Upper lobe of left lung (tissue), 6 donors: ENCODE measurements at places on chromosomes 5 and 9.

DNA sequence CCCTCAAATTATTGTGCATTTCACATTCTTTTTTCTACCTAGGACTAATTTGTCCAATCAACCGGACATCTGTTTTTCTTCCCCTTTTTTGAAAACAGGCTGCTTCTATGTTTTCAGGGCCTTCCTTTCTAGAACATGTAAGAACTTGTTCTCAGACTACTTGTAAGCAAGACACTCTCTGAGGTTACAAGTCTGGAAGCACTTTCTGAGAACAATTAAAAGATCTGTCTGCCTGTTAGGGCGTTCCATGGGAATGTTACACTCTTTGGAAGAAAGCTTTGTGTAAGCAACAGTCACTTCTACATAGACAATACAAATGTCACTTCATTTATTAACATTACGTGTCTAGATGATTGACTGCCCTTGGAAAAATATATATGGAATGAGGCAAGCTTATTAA lies 50.9 kb upstream of the HSPB3 start:
- no peaks in the 10 kb centered on the region for H3K36me3 ChIP-seq
- H3K4me1 ChIP-seq: no peaks in the 10 kb centered on the region
- no peak overlapping the region for H3K4me3 ChIP-seq
- no peak for DNase-seq

- DNase-seq: no peak
- no peaks in the 10 kb centered on the region for H3K36me3 ChIP-seq
- no peaks in the 10 kb centered on the region for H3K27me3 ChIP-seq
- H3K4me1 ChIP-seq: no peaks in the 10 kb centered on the region
These were observed 58.1 kb downstream of the TLE1 start for GRCh38 chr9:81631218-81631745.

- H3K27ac ChIP-seq: no peak overlapping the region
- DNase-seq: no peak
- H3K4me3 ChIP-seq: no peak overlapping the region
- no peaks in the 10 kb centered on the region for H3K36me3 ChIP-seq
These were observed 38.9 kb upstream of the UGCG start for GRCh38 chr9:111857555-111858211.

DNA sequence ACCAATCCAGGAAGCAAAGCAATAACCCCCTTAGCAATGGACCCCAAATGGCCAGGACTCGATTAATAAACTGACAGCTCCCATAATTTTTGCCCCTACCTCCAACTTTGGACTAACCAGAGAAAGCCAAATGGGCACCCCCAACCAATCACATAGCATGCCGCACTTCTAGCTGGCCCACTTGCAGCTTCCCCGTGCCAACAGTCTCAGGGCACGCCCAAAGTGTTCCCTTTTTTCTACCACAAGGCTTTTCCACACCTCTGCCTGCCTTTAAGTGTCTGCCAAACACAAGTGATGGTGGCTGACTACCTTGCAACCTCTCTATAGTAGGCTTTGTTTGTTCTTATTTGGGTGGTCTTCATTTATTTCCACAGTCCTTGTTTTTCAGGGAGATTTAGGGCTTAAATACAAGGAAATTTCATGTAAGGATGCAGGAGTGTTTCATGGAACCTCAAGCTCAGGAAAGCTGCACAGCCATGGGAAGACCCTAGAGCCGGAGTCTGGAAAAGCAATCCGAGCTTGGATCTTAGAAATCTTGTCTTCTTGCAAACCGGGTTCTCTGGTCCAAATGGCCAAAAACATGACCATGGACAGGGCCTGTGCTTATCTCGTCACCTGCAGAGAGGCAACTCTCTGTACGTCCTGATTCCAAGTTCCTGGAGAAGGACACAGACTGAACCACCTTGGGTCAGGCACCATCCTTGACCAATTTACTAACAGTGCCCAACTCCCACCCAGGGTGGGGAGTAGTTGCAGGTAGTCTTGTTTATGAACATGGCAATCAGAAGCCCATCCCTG lies 89.2 kb downstream of the THBS4 start:
- H3K4me3 ChIP-seq: no peak overlapping the region
- H3K27ac ChIP-seq: no peak overlapping the region
- no peaks in the 10 kb centered on the region for H3K27me3 ChIP-seq
- peaks cover 3% of the 10 kb centered on the region for H3K4me1 ChIP-seq

GRCh38 chr5:169411786-169412430 lies 111.0 kb upstream of the SLIT3 start:
- H3K36me3 ChIP-seq: no peaks in the 10 kb centered on the region
- no peak overlapping the region for H3K27ac ChIP-seq
- no peaks in the 10 kb centered on the region for H3K4me1 ChIP-seq
- DNase-seq: no peak
- no peak overlapping the region for H3K4me3 ChIP-seq

DNA sequence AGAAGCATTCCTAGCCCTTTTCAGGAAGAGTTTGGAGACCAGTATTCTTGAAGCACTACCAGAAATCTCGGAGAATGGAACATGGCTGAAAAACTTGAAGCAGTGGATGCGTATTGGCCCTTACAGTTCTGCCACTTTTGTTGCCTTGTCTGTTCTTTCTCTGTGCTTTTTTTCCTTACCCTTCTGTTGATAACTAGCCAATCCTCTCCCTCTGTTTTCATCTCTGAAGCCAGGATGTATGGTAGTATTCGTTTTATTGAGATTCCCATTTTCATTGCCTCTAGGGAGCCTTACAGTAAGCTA lies 564 bp upstream of the CCNH start:
- H3K27ac ChIP-seq: peak overlapping the region; percentile 99
- DNase-seq: no peak
- no peak overlapping the region for H3K4me3 ChIP-seq
- peaks cover 22% of the 10 kb centered on the region for H3K36me3 ChIP-seq
- H3K4me1 ChIP-seq: peaks cover 15% of the 10 kb centered on the region

DNA sequence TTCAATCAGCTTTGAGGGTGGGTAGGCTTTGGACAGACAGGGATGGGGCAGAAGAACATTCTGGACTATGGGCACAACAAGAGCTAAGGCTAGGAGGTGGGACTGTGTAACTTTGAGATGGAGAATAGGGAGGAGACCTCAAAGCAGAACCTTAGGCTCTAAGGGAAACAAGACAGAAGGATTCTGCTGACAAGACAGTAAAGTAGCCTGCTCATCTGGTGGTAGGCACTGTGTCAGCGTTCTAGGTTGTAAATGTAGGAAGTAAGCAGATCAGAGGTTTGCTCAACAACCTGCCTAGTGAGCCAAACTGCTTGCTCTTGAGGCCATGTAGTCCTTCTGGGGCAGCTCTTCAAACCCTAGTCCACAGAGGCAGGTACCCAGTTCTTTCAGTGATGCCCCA lies 15.0 kb upstream of the IL12B start:
- H3K4me3 ChIP-seq: no peak overlapping the region
- DNase-seq: no peak
- H3K36me3 ChIP-seq: no peaks in the 10 kb centered on the region
- no peaks in the 10 kb centered on the region for H3K27me3 ChIP-seq
- peaks cover 13% of the 10 kb centered on the region for H3K4me1 ChIP-seq

DNA sequence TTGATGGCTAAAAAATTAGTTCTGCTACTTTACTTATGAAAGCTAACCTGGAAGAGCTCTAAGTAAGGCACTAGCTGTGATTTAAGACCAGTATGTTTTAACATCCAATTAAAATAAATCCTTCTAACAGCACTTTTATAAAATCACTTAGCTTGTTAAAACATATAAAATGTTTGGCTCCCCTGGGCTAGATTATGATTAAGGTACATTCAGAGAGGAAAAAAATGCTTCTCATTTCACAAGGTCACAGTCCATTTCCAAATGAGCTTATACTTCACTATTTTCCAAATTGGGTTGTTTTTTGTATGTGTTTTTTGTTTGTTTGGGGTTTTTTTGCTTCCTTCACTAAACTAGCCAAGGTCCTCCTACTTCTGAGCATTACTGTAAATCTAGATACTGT lies 875.0 kb upstream of the DMAC1 start:
- no peaks in the 10 kb centered on the region for H3K4me1 ChIP-seq
- no peak overlapping the region for H3K27ac ChIP-seq
- H3K4me3 ChIP-seq: no peak overlapping the region
- H3K27me3 ChIP-seq: no peaks in the 10 kb centered on the region
- no peak for DNase-seq
- H3K36me3 ChIP-seq: no peaks in the 10 kb centered on the region

DNA sequence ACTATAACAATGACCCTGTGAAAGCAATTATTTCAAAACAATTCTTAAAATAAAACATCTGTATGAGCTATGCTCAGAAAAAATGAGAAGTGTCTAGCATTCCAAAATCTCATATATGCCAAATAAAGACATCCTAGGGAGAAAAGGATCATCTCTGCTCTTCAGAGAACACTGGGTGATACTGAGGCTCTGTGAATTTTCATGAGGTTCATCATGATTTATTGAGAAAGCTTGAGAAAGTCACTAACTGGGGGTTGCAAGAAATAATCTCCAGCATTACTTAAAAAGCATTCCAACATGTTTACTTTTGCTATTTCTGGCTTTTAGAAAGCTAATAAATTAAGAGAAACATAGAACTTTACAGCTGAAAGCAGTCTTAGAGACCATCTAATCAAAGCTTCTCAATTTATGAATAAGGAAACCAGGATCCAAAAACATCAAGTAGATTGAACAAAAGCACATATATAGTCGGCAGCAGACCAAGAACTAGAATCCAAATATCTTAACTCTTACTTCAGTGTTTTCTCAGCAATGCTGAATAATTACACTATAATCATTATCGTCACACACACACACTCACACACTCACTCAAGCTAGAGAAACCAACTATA lies 372.8 kb downstream of the NR2F1-AS1 start:
- H3K4me3 ChIP-seq: no peak overlapping the region
- no peaks in the 10 kb centered on the region for H3K36me3 ChIP-seq
- no peaks in the 10 kb centered on the region for H3K27me3 ChIP-seq
- H3K27ac ChIP-seq: no peak overlapping the region
- no peaks in the 10 kb centered on the region for H3K4me1 ChIP-seq

GRCh38 chr9:27990524-27990923 lies 417.2 kb upstream of the C9orf72 start:
- H3K4me1 ChIP-seq: no peaks in the 10 kb centered on the region
- DNase-seq: no peak
- no peaks in the 10 kb centered on the region for H3K36me3 ChIP-seq
- H3K27ac ChIP-seq: no peak overlapping the region

GRCh38 chr5:179862296-179862695 lies 3.7 kb upstream of the MRNIP start:
- no peaks in the 10 kb centered on the region for H3K27me3 ChIP-seq
- no peak overlapping the region for H3K4me3 ChIP-seq
- no peak overlapping the region for H3K27ac ChIP-seq
- DNase-seq: no peak
- H3K36me3 ChIP-seq: no peaks in the 10 kb centered on the region

GRCh38 chr9:35736201-35736633 lies 3.8 kb downstream of the CREB3 start:
- H3K4me1 ChIP-seq: peaks cover 10% of the 10 kb centered on the region
- no peak for DNase-seq
- H3K4me3 ChIP-seq: no peak overlapping the region
- H3K27me3 ChIP-seq: no peaks in the 10 kb centered on the region
- peaks cover 70% of the 10 kb centered on the region for H3K36me3 ChIP-seq

DNA sequence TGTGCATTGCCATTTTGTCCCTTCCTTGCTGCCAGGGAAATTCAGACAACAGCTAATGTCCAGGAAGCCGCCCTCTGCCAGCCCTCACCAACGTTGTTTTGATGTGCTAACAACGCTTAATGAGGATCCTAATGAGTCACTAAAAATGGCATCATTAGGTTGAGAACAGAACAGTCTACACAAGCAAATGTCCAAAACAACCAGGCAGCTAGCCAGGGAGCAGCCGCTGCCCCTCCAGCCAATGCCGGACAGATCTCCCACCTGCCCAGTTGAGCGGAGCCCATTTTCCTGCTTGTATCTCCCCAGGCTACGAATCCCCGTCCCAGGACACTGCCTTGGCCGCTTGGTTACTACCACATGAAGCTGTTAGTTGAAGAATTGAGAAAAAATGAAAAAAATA lies 40.4 kb upstream of the UNC5A start:
- H3K4me1 ChIP-seq: no peaks in the 10 kb centered on the region
- H3K36me3 ChIP-seq: no peaks in the 10 kb centered on the region
- H3K27ac ChIP-seq: no peak overlapping the region
- no peak overlapping the region for H3K4me3 ChIP-seq

DNA sequence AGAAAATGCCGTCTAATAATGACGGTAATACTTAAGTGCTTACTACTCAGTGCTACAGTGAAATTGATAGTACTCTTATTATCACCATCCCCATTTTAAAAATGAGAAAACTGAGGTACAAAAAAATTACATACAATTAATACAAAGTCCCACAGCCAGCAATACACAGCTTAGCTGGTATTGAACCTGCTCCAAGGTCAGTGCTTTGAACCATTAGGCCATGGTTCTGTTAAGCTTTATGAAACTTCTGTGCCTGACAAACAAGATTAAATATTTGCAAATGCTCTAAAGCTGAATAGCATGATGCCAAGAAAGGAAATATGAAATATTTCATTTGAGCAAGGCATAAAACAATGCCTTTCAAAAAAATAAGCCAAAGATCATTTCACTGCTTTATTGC lies 357.2 kb downstream of the ARRDC3 start:
- no peaks in the 10 kb centered on the region for H3K27me3 ChIP-seq
- no peaks in the 10 kb centered on the region for H3K36me3 ChIP-seq
- peaks cover 19% of the 10 kb centered on the region for H3K4me1 ChIP-seq
- no peak overlapping the region for H3K4me3 ChIP-seq

GRCh38 chr9:130943221-130943620 lies 4.2 kb upstream of the FIBCD1 start:
- no peak overlapping the region for H3K27ac ChIP-seq
- H3K36me3 ChIP-seq: no peaks in the 10 kb centered on the region
- no peak for DNase-seq
- H3K4me1 ChIP-seq: peaks cover 23% of the 10 kb centered on the region
- H3K4me3 ChIP-seq: no peak overlapping the region
- peaks cover 27% of the 10 kb centered on the region for H3K27me3 ChIP-seq

GRCh38 chr5:151104795-151105194 lies 24.0 kb upstream of the TNIP1 start:
- no peaks in the 10 kb centered on the region for H3K27me3 ChIP-seq
- peaks cover 11% of the 10 kb centered on the region for H3K36me3 ChIP-seq
- H3K27ac ChIP-seq: peak overlapping the region; percentile 19
- no peak for DNase-seq
- peaks cover 58% of the 10 kb centered on the region for H3K4me1 ChIP-seq

DNA sequence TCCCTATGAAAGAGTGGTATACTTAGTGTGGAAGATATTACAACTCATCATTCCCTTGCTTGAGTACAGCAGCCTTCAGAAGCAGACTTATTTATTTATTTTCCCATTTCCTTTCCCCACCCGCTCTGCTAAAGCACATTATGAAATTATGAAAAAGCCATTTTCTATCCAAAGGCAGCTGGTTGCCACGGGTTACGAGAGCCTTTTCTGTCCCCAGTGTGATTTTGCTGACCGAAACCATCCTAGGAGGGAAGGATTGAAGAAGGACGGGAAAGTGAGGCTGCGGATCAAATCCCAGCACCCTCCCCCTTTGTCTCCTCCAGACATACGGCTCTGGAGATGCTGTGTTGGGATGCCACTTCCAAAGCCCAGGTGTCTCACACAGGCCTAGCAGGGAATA lies 246.9 kb downstream of the TLR4 start:
- H3K27me3 ChIP-seq: no peaks in the 10 kb centered on the region
- no peaks in the 10 kb centered on the region for H3K4me1 ChIP-seq
- no peaks in the 10 kb centered on the region for H3K36me3 ChIP-seq
